ENCODE measurements at places on chromosomes 1 and 21.

GRCh38 chr1:118204105-118204504 lies 19.1 kb upstream of the SPAG17 start:
- no peak for DNase-seq

DNA sequence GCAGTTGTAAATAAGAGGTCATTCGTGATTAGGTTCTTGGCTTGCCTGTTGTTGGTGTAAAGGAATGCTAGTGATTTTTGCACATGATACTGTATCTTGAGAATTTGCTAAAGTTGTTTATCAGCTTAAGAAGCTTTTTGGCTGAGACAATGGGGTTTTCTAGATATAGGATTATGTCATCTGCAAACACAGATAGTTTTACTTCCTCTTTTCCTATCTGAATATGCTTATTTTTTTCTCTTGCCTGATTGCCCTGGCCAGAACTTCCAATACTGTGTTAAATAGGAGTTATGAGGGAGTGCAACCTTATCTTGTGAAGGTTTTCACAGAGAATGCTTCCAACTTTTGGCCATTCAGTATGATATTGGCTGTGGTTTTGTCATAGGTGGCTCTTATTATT lies 576.1 kb upstream of the RGS18 start:
- no peak for DNase-seq

- DNase-seq, result no peak
Observed at GRCh38 chr21:34219334-34220060, 144.3 kb upstream of the KCNE2 start.

GRCh38 chr1:176211396-176212165 lies 4.5 kb upstream of the COP1 start:
- DNase-seq, result no peak

DNA sequence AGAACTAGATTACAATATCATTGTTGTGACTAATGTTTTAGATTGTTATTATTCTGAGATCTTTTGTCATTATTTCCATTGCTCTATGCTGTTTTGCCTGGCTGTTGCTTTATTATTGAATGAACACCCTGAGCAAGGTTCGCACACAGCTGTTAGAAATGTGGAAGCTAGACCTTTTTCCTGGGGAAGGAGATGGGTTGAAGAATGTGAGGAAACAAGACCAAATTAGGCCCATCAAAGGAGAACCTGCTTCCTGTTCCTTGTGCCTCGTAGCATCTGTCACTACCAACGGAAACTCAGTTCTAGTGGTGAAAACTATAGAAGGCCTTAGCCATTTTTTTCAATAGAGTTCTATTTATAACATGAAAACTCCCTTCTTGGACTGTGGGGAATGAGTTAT lies 68.7 kb downstream of the RGL1 start:
- DNase-seq, result no peak

DNA sequence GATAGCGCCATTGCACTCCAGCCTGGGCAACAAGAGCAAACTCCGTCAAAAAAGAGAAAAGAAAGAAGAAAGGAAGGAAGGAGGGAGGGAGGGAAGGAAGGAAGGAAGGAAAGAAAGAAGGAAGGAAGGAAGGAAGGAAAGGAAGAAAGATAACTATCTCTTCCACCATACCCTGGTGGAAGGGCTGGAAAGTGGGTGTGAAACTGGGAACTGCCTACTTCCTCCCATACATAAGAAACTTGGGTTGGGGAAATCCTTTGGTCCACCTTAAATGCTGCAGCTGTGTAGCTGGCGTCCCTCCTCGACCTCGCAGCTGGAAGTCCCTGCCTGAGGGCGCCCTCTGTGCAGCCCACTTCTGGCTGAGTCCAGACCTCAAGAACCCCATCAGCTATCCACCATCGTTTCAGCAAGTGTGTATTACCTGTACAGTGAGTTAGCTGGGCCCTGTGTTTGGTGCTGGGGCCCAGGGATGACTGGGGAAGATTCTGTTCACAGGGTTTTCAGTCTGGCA lies 4.6 kb upstream of the FAM167B start:
- DNase-seq, result no peak

GRCh38 chr1:209825591-209826434 lies 2.0 kb upstream of the UTP25 start:
- no peak for DNase-seq

DNA sequence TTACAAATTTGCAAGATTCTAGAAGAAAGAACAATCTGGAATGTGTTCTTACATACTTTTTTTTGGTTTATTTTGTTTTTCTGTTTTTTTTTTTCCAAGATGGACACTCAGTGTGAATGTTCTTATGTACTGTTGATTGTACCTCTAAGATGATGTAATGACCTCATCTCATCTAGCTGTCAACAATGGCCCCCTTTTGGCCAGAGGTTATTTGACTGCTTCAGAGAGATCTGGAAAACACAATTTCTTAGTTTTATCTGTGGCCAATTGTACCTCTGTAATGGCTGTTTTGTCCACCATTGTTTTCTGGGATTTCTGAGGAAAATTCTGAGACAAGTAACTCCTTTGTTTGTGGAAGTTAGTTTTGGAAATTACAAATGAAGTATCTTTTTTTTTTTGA lies 38.9 kb downstream of the ST6GALNAC3 start:
- DNase-seq, result no peak

- no peak for DNase-seq
Observed at GRCh38 chr1:160858097-160858496, 4.6 kb downstream of the CD244 start.

DNA sequence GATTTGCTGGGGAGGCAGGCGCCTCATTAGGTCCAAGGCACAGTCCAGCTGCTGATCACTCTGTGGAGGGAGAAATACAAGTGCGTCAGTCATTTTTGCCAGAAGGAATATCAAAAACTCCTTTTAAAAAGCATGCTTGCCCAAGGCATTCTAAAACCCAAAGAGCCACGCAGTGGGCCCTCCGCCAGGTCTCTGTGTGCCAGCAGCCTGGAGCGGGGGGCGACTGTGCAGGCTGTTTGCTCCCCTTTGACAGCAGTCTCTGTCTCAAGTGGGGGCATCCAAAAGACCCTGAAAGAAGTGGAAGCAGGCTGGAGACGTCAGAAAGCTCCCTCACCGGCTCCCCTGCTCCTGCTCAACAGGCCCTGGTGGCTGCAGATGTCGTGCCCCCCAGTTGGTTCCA lies 65.6 kb downstream of the CAPZB start:
- no peak for DNase-seq

- DNase-seq, result no peak
Observed at GRCh38 chr1:92447033-92447681, 39.6 kb downstream of the GFI1 start.

DNA sequence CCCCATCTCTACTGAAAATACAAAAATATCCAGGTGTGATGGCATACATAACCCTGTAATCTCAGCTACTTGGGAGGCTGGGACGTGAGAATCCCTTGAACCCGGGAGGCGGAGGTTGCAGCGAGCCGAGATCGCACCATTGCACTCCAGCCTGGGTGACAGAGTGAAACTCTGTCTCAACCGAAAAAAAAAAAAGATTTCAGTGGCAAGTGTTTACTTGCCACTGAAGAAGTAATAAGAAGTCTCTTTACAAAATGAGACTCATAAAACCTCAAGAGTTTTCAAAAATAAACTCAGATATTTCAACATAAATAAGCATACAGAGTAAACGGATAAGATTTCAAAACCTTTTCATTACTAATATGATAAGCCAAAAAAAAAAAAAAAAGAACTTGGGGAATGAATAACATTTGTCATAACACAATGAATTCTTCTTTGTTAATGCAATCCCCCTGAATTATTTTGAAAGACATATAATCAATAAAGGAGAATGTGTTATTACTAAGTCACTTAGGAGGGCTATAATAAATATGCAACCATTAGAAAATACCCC lies 34.2 kb upstream of the EXO1 start:
- no peak for DNase-seq

- no peak for DNase-seq
Observed at GRCh38 chr1:85596947-85597346, 16.4 kb downstream of the CCN1 start.

DNA sequence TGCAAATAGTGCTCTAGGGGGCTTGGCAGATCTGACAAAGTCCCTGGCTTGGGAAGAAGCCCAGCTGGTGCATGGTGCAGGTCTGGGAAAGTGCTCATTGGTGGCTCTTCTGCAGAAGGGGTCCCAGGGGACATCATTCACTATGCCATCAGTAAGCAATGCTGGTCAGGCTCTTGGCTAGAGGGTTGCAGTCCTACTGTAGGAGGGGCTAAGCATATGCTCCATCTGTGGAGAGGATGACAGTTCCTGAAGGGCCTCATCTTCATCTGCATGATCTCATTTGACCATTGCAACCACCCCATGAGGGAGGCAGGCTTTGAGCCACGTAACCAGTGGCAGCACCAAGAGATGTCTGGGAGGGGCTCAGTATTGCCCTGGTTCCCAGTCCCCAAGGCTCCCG lies 31.5 kb upstream of the VASH2 start:
- no peak for DNase-seq

DNA sequence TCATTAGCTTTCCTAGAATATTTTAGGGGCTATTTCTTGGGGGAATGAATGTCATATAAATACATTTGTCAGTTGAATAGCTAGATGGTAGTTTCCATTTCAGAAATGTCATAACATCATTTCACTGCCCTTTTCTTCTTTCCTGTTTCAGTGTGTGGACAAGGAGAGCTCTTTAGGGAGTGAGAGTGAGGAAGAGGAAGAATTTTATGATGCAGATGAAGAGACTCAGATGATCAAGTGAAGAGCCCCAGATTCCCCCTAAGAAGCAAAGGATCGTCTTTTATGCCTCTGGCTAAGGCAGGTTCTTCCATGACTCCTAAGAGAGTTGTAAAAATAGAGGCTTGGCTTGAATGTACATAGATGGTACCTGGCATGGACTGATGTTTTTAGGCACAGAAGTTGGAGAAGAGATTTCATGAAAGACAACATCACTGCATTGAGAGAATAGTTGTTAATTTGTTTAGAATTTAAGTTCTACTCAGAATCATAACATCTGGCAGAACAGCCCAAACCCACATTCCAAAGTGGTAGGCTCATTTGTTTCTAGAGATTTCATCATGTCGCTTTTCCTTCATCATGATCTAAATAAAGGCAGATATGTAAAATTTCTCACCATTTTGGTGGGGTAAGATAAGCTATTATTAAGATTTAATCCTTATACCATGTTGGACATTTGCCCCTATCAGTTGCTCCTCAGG lies 44.2 kb upstream of the MAB21L3 start:
- no peak for DNase-seq

- no peak for DNase-seq
Observed at GRCh38 chr1:91889717-91890459, 3.9 kb upstream of the TGFBR3 start.

GRCh38 chr1:209219791-209220524 lies 363.6 kb upstream of the CAMK1G start:
- no peak for DNase-seq

DNA sequence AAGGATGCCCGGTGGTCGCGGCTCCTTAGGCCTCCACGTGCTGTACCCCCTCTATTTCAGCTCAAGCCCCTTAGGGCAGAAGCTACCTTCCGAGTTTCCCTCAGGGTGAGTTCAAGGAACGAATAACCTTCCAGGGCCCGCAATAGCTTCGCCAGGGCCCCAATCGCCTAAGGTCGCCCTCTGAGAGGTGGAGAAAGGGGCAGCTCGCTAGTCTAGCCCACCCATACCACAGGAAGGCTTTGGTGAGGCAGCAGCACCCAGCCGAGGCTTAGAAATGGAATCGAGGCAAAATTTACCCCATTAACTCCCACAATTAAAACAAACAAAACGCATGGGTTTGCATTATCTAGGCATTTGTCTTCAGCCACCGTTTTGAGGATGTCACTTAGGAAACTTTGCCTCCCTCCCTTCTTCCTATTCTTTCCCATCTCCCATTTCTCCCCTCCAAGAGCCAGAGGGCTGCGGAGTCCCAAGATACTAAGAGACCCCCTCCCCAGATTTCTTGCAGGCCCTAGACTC lies 954 bp downstream of the WNT2B start:
- DNase-seq, result no peak

GRCh38 chr1:167288390-167289074 lies 67.8 kb downstream of the POU2F1 start:
- no peak for DNase-seq
